ENCODE measurements at places on chromosomes 3 and 15.

GRCh38 chr3:11185564-11186317 is 31.4 kb downstream of the HRH1 start:
- DNase-seq: no peak

GRCh38 chr15:50997371-50998051 is 89.0 kb downstream of the AP4E1 start:
- DNase-seq: no peak

DNA sequence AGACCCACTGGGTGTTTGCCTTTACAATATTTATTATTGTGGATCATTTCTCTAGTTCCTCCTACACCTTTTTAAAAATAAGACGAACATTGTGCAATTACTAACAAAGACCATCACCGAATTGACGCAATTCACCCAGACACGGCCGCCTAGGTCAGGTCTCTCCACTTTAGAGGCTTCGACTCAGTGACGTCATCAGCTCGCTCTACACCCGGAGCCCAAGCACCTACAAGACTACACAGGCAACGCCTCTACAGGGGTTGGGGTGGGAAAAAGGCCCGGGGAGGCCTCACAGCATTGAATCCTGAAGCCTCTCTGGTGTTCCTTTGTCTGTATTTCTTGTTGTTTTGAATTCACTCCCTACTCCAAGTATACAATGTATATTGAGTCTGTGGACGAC is 16.6 kb downstream of the ZIC4 start:
- DNase-seq: no peak

GRCh38 chr3:129289201-129289921 is 10.7 kb downstream of the HMCES start:
- no peak for DNase-seq

DNA sequence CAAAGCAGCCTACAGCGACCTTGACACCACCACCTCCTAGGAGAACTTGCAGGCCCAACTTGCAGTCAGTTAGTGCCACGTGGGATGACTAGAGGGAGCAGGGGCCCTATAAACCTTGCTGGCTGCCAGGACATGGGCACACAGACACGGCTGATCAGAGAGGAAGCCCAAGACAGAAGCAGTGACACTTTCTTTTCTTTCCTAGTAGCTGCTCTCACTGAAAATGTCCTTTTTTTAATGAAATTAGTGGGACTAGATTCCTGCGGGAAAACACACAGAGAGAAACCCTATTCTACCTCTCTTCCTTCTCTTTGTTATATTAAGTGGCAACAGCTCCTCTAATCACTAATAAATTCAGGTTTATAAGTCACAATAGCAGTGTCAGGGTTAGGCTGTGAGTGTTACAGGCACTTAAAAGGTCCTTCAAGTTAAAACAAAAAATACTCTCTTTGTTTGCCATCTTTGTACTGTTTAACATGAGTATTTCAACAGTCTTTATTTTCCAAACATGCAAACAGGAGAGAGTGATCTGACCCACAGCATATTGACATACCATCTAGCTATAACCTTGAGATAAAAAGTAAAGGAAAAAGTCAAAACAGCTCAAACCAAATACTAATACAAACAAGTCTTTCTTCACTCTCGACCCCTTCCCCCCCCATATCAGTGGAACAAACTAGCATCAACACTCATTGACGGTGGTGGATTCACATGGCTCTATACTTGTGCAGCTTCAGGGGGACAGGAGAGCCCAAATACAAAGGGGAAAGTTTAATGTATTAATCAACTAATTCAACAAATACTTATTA is 2.1 kb upstream of the TMEM212 start:
- DNase-seq: no peak

DNA sequence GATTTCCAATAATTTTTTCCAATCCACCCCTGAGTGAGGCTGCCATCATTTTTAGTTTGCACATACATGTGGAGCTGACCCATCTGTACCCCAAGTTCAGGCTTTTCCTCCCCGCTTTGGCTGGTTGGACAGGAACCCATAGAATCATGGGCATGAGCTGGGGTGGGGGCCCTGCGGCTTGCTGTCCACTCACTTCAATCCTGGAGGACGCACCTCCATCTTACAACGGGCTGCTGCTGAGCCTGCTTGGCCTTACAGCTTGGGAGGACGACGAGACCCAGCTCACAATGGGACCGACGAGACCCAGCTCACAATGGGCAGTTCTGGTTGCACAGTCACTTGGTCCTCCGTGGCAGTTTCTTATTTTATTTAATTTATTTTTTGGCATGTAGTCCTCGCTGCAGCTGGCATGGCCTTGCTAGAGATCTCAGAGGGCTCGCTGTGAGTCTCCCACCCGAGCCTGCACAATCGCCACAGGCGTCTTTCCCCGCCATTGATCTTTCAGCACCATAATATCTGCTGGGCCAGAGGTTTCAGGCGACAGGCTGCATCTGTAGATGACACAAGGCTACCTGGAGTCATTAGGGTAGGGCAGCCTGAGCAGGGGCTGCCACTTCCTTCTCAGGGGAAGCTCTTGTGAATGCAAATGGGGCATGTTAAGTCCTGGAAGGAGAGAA is 19.6 kb upstream of the EPHB3 start:
- no peak for DNase-seq

GRCh38 chr15:99326235-99326634 is 75.0 kb downstream of the LRRC28 start:
- no peak for DNase-seq

GRCh38 chr3:122247825-122248185 is 64.3 kb downstream of the CASR start:
- DNase-seq: no peak

GRCh38 chr15:42726114-42726513 is 10.8 kb downstream of the CDAN1 start:
- DNase-seq: no peak
